Colonic mucosa (tissue), 4 donors: ENCODE measurements at places on chromosomes 2 and 18.

DNA sequence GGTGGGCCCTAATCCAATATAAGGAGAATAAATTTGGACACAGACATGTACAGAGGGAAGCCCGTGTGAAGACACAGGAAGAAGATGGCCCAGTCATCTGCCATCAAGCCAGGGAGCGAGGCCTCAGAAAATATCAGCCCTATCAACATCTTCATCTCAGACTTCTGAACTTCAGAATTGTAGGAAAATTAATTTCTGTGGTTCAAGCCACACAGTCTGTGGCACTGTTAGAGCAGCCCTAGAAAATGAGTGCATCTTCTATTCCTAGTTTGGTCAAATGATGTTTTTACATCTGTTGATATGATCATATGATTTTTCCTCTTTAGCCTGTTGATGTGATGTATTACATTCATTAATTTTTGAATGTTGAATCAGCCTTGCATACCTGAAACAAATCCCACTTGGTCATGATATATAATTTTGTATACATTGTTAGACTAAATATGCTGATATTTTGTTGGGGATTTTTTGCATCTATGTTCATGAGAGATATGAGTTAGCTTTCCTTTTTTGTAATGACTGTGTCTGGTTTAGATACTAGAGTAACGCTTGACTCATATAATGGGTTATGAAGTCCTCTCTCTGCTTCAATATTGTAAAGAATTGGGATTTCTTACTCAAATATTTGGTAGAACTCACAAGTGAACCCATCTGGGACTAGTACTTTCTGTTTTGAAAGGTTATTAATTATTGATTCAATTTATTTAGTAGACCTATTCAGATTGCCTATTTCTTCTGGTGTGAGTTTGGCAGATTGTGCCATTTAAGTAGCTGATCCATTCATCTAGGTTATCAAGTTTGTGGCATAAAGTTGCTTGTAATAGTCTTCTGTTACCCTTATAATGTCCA lies 451.4 kb downstream of the EIPR1 start:
- DNase-seq = no peak

DNA sequence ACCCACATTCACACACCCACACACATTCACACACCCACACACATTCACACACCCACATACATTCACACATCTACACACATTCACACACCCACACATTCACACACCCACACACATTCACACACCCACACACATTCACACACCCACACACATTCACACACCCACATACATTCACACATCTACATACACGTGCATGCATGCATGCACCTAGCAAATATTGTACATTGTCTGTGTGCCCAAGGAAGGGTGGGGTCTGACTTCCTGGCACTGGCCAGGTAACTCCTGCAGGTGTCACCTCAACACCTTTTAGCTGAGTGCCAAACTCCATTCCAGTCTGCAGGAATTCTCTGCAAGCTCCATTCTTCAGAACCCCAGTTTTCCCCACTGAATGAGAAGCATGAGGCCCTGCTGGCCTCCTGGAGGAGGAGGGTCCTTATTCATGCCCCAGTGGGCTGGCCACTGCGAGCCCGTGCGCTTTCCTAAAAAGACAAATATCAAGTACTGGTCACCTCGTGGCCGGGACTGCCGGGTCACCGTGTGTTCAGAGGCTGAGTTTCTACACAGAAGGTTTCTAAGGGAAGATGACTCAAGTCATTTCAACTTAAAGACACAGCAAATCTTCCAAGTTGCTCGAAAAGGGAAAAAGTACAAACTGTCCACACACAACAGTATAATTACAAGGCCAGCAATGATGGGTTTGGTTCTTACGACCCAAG lies 131.5 kb downstream of the HDAC4 start:
- DNase-seq = peak; percentile 50

DNA sequence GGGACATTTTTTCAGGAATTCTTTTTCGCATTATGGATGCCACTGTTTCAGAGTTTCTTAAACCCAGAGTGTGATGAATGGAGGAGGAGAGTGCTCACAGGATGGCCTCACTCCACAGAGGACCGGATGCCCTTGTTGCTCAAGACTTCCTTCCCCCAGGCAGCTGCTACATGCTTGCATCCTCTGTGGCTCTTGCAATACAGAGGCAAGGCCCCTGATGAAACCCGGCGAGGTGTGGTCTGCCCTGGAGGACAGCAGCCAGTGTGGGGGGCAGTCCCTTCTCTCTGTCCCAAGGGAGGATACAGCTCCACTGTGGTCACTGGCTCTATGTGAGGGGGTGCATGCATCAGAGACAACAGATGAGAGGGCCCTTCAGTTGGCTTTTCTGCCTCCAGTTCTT lies 109.6 kb downstream of the SH3RF3 start:
- peak; percentile 44 for DNase-seq

DNA sequence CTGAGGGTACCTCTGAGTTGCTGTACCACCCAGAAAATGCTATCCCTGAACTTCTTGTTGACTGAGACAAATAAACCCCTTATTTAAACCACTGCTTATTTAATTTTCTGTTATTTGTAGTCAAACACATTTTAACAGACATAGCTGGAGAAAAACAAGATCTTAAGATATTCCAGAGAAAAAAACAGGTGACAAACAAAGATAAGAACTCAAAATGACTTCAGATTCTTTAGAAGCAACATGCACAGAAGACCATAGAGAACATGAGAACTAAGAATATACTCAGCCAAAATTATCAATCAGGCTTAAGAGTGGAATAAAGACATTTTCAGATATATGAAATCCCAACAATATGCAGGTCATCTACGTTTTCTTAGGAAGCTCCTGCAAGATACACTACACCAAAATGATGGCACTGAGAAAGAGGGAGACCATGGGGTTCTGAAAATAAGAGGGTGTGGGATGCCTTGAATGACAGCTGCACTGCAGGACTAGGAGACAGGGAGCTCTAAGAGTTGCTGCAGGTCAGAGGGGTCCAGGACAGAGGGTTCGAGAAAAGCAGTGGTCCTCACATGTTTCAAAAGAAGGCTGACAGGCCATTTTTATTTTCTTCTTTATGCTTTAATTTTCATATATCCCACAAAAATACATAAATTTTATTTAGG lies 38.4 kb downstream of the ADAM17 start:
- no peak for DNase-seq

DNA sequence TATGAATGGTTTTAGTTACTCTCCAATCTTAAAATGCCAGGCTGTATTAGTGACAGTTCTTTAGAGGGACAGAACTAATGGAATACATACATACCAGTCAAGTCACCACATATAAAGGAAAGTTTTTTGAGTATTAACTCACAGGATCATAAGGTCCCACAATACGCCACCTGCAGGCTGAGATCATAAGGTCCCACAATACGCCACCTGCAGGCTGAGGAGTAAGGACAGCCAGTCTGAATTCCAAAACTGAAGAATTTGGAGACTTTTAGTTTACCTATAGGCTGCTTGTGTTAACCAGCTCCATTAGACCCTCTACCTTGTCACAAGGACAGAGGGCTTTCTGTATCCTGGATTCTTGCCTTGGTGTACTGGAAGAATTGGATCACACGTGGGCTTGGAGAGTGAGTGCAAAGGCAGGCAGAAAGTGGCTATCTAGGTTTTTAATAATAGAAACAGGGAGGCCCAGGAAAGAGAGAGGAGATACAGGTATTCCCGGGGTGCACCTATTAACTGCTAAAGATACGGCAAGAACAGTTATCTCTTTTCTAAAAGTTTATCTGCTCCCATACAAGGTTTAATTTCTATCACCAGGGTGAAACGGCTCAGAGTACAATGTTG lies 234.9 kb upstream of the CYRIA start:
- peak; percentile 20 for DNase-seq
